ENCODE measurements at places on chromosomes 16 and 17.

DNA sequence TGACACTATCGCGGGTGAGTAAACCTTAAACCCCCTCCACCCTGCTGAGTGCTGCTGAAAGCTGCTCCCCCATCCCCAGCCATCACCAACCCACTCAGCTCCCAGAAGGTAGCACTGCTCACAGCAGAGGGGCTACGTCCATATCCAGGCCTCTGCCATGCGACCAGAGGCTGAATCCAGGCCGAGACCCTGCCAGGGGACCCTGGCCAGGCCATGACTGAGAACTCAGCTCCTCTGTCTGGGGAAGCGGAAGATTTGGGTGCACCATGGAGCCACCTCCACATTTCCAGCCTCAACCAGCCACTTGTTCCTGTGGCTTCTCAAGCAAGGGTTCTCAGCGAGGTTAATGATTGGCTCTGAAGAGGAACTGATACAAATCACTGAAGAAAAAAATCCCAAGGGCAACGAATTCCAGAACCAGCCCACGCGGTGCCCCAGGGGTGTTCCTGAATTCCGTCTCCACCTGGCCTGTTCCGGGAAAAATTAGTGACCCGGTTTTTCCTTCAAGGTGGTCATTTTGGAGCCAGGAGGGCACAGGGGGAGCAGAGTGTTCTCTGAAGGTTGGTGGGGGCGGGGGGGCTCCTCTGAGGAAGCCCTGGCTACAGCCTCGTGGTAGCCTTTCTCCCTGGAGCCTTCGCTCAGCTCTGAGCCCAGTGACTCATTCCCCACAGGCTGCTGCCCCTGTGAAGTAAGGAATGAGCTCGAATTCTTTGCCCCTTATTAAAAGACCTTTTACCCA, 9.3 kb upstream of the SLC16A5 start:
- DNase-seq: no peak

- no peak for DNase-seq
Measured at GRCh38 chr17:82387705-82388106, 16.1 kb downstream of the UTS2R start.

DNA sequence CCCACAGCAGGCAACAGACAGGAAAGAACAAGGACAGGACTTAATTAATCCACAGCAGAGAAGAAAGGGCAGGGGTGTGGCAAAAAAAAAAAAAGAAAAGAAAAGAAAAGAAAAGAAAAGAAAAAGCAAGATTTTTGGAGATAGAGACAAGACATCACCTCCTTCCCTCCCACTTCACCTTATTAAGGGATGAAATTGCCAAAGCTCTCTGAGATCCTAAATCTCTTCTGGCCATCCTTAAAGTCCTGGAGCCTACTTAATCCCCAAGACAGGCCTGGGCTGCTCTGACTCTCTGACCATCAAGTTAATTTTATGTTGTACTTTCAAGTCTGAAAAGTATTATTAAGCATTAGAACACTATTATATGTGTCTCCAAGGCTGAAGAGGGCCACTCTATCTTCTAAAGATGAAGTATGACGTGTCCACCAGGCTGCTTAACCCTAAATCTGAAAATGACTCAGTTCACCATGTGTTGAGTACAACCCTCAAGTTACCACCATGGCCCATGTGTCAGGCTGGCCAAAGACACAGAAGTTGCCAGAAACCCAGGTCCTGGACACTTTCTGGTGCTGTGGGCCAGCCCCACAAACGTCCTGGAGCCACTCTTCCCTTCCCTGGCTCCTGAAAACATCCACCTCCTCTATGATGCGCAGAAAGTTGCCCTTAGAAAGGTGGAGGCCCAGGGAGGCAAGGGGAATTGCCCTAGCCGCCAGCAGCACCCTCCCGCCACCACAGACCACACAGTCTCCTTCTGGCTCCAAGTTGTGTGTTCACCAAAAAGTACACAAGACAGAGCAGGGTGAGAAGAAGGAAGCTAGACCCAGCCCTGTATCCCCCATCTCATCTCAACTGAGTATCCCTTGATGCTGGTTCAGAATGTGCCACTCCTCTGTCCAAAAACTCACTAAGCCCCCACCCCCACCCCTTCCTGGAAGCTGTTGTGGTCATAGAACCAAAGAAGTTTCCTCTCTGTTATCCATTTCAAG, 2.7 kb downstream of the SOCS1 start:
- DNase-seq: peak; percentile 67

DNA sequence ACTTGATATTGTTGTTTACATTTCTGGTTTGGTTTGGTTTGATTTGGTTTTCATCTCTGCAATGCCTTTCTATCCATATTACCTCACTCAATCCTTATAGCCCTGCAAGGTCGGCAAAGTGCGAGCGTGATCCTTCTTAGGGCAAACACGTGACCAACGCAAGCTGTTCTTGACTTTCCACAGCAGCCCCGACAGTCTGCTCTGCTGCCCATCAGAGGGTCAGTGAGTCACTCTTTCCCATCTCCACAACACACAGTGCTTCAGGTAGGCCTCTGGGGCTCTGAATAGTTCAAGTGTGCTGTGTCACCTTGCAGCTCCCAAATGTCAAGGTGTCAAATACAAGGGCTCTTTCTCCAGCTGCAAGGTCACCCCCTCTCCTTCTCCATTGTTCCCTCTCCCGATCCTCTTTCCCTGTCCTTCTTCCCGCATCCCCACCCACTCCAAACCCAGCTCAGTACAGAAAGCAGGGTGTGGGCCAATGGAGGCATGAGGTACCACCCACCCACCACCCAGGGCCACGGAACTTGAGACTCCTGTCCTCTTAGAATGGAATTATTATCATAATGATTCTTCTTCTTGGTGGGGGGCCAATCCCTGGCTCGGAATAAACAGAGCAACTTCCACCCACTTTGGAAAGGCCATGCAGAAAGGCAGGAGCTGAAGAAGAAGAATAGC, 139.7 kb downstream of the SLC39A11 start:
- no peak for DNase-seq

- no peak for DNase-seq
Measured at GRCh38 chr16:12474806-12475410, 328.8 kb downstream of the CPPED1 start.

DNA sequence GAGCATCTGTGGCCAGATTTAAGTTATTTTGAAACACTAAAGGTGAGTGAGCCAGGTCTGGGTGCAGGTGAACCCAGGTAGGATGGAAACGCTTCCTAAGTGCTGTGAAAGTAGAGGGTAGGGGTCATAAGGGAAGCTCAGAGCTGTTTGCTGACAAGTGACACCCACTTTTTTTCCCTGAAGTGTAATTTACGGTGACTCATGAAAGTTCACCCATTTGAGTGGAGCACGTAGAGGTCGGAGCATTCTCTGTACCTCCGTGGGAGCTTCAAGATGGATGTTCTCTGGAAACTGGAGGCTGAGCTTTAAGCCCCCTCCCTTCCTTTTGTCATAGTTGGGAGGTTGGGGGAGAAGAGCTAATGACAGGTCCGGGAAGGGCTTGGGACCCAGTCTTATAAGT, 44.3 kb downstream of the MPRIP start:
- DNase-seq: no peak

GRCh38 chr17:57102122-57102521, 17.1 kb downstream of the AKAP1 start:
- DNase-seq: no peak

- no peak for DNase-seq
Measured at GRCh38 chr16:11819798-11820197, 22.7 kb upstream of the ZC3H7A start.

DNA sequence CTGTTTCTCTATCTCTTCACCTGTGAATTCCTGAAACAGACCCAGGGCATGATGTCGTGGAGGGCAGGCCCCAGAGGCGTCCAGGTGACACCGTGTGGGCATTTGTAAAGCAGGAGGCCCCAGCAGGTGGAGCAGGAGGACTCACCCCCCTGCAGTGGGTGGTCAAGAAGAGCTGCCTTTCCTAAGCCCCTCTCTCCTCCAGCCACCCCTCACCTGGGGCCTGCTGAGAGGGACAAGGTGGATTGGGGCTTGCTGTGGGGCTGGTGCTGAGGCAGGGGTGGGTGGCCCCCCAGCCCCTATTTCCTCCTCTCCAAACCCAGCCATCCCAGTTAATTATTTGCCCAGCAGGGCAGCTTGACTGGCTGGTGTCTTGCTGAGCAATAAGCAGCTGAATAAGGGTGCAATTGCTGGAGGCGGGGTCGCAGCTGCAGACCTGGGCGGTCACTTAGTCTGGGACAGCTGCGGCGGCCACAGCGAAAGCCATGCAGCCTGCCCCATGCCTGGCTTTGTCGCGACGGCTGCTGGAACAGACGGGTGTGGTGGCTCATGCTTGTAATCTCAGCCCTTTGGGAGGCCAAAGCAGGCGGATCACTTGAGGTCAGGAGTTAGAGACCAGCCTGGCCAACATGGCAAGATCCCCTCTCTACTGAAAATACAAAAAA, 56.4 kb downstream of the JPH3 start:
- DNase-seq: no peak

- DNase-seq: no peak
Measured at GRCh38 chr16:25009822-25010221, 5.3 kb downstream of the ARHGAP17 start.

DNA sequence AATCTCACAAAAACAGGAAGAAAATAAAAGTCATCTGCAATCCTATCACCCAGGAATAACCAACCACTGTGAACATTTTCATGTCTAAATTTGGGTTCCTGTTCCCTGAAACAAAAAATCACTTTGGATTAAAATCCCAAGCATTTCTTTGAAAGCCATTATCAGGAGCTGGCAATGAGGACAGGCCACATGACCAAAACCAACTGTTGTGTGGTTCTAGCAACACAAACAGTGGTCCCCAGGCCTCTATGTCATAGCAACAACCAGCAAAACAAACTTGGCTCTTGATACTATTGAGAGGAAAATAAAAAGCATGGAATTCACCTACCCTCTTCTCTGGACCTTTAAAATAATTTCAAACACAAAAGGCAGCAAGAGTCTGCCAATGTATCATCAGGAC, 252.5 kb downstream of the SLC39A11 start:
- no peak for DNase-seq

GRCh38 chr17:76445697-76446448, 7.1 kb downstream of the UBE2O start:
- no peak for DNase-seq

DNA sequence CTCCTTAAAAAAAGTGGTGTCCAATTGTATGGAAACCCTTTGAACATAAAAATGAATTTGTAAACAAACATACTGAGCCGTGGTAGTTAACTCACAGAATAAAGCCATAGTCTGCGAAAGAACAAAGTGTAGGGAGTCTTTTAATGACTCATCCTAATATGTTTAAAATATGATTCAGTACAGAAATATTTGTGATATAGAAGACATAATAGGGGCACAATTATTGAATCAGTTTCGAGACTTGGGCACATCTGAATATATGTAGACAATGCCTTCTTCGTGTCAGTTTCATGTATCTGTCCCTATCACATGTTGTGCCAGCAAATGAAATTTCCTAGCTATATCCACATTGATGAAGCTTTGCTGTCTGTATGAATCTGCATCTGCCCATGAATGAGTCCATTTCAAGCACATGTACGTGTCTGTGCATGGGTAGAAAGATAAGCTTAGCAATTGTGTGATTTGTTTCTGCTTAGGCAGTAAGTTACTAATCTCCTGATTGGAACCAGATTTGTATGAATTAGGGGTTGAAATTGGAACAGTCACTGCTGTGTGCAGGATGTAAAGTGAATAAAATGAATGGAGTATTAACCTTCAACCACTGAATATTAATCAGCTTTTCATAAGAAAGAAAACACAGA, 112.5 kb upstream of the SOX9 start:
- no peak for DNase-seq

DNA sequence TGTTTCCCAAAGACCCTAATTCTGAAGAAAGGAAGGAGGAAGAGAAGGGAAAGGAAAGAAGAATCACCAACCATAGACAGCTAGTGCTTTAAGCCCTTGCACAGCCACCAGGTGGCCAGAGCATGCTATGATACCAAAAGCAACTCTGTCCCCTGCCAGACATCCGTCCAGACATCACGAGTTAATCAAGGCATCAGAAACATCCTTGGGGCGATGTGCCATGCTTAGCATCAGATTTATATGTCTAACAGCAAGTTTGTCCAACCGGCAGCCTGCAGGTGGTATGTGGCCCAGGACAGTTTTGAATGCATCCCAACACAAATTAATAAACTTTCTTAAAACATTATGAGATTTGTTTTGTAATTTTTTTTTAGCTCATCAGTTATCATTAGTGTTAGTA, 2.9 kb upstream of the CRYBA1 start:
- no peak for DNase-seq

Measured in activated CD4-positive, CD25-positive, alpha-beta regulatory T cell treated with anti-CD3 and anti-CD28 coated beads, Interleukin-2, amount 50 U/mL, for 72 hours (primary cell).